RWPE1 (cell line): ENCODE measurements at places on chromosomes 6 and 20.

- no peak for DNase-seq
These were observed 7.0 kb upstream of the REV3L start for GRCh38 chr6:111490067-111490466.

DNA sequence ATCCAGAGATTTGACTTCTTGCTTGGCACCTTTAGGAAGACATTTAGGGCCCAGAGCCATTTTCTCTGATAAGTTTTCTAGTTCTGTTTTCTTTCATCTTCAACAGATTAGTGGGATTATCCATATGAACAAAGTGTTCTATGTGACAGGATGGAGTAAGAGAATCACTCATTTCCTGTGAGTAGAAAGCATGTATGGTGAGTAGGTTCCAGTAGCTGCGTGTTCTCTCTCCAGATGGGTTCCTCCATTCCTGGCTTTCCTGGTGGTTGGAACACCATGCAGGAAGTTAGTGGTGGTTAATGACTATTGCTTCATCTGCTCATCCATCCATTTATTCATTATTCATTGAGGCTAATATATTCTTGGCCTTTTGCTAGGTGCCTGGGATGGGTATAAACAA lies 54.0 kb downstream of the EFCAB8 start:
- DNase-seq = no peak

DNA sequence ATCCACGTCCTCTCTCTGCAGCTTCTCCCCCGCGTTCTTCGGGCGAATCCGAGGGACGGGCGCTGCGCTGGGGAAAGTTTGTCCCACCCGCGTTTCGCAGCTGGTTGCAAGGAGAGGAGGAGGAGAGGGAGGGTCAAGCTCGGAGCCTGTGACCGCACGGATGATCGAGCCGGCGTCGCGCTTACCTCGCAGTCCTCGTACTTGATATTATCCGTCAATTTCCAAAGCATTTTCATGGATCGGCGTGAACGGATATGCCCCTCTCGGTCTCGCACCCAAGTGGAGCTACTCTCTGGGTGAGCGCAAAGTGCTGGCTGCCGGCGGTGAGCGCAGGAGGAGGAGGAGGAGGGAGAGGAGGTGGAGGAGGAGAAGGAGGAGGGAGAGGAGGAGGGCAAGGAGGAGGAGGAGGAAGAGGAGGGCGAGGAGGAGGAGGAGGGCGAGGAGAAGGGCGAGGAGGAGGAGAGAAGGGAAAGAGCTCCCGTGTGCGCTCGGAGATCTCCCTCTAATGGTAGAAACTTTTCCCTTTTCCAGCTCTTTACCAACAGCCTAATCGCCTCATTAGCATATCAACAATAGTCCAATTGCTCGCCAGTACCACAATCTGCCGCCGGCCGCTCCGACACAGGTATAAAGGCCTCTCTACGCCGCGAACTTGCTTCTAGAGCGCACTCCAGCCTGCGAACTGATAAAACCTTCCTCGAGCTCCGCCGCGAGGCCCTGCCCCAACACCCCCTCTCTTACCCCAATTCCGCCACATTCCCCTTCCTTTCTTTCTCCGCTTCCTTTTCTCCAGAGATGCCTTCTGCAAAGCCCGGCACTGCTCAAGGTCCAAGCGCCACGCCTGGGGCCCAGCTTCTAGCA lies at the start of gene TFAP2A:
Gene TFAP2A, minus strand, starts transcription at position 319 of the 861 bp plus-strand sequence. Its CDS starts 83 bp downstream, at position 236.
- peak; percentile 70 for DNase-seq

DNA sequence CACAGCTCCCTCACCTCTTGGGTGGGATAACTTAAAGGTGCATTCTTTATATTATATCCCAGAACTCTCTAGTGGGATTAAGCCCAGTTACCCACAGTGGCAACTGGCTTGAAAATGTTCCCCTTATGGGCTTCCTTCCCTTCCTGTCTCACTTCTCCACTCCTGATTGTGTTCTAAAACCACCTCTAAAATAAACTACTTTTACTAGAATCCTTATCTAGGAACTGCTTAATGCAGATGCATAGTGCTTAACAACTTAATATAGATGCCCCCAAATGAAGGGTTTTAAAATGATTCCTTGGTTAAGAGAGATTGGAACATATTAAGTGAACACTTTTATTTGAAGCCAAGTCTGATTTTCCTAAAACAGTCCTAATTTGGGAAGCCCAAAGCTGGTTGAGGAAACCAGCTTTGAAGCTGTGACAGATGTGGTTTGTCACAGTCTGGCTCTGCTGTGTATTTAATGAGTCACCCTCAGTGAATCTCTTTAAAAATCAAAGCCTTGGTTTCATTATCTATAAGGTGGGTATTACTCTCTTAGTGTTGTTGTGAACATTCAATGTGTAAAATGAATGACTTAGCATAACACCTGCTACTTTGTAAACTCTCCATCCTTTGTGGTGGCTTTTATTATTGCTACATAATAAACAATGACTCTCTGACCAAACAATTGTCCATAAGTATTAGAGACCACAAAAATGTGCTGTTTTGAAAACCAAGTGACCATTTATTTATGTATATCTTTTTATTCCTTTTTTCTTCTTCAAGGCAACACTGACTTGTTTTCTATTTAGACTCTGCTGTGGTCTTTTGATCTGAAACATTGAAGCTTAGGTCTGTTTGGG lies 24.4 kb downstream of the PLCB1 start:
- no peak for DNase-seq

DNA sequence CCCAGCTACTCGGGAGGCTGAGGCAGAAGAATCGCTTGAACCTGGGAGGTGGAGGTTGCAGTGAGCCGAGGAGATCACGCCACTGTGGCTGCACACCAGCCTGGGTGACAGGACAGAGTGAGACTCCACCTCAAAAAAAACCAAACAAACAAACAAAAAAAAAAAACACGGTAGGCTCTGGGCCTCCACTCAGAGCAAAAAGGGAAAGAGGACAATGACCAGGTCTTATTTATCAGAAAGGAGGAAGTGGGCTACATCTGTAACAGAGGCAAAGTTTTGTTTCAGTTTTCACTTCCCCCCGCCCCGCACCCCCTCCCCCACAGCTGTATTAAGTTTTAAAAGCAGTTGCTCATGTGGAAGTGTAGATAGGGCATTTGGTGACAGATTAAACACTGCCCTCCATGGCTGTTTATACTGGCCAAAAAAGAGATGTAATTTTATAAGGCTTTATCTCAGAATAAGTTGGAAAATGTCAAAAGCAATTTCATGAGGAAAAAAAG lies 114.6 kb downstream of the RCAN2 start:
- no peak for DNase-seq

- peak; percentile 69 for DNase-seq
These were observed 744 bp downstream of the RAB23 start for GRCh38 chr6:57221191-57221935.

- DNase-seq = peak; percentile 26
These were observed 12.0 kb downstream of the CD83 start for GRCh38 chr6:14129575-14129974.

- peak; percentile 19 for DNase-seq
These were observed 77.5 kb downstream of the NCOA7 start for GRCh38 chr6:125868252-125868651.

DNA sequence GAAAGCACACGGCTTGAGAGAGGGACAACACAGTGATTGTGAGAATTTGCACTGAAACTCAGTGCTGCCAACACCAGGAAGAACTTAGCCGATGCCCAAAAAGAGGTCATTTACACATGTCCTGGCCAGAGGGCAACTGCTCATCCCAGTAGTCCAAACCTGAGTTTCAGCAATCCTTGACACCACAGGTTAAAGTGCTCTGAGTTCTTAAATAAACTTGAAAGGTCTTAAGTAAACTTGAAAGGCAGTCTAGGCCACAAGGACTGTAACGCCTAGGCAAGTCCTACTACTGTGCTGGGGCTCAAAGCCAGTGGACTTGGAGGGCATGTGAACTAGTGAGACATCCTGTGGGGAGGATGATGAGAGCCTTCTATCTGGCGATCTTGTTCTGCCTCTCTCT lies 14.1 kb downstream of the SNX14 start:
- DNase-seq = no peak

DNA sequence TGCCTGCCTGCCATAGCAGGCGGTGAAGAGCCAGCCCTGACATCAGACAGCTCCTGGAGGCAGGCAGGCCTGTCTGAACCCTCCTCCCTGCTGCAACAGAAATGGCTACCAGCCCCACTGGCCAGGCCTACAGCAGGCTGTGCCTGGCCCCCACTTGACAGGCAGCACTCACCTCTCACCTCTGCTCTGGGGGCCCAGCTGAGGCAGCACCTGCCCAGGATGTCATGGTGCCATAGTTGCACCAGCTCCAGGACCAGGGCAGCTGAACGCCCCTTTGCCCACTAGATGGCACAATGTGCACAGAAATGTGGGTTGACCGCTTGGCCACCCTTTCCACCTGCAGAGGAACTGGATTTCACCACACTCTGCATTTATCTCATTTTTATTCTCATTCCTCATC lies 30.6 kb downstream of the MRPL14 start:
- DNase-seq = peak; percentile 89

DNA sequence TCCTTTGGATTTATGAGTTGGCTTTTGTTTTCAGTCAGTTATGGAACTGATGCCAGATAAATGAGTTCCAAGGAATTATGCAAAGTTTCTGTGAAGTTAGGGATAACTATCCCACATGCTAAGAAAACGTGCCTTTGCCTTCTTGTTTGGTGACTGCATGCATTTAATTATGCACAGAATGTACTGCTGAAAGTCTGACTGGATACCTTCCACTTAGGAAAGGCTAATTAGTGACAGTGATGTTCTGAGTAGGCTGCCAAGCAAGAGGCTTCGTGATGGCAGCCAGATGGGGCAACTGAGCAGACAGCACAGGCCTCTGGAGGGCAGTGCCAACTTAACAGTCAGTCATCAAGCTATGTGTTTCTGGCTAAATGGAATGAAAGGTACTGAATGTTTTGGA lies 289.9 kb downstream of the CD109 start:
- peak; percentile 5 for DNase-seq

DNA sequence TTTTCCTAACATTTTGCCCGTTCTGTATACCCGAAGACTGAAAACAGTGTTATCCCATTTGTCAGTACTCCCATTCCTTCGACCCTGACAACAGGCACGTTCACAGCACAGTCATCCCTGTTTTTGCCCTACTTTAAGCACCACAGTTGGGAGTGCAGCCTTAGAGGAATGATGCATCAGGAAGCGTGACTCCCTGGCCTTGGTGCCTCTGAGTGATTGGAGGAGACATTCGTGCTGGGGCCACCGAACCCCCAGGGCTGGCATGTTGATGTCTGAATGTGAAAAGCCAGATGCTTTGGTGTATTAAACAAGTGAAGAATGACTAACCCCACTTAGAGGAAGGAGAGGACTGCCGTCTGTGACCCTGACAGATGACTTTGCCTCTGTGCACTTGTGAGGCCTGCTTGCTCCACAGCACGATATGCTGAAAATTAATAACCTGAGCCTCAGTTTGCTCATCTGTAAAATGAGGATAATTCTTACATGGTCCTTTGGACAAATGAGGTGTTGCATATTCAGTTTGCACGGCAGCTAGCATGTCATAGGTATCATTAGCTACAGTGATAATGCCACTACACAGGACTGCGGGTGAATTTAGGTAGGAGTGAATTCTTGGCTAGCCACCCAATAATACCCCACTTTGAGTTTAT lies 36.0 kb downstream of the STK35 start:
- DNase-seq = no peak

DNA sequence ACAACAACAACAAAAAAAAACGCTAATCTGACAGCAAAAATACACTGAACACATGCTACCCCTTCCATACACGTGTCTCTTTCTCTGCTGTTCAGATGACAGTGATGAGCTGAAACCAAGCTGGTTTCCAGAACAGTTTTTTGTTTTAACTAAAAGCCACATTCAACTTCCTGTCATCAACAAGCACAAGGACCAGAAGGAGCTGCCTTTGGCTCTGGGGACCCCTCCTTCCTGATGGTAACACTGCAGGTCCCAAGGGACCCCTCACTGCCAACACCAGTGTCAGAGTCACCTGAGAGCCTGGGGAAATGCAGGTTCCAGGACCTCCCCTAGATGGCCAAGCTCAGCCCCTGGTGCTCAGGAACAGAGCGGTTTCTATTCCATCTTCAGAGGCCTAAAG lies 6.0 kb downstream of the CST7 start:
- no peak for DNase-seq

GRCh38 chr20:56716806-56717205 lies 87.7 kb downstream of the TFAP2C start:
- DNase-seq = peak; percentile 62

- peak; percentile 60 for DNase-seq
These were observed 39.4 kb upstream of the SPDEF start for GRCh38 chr6:34595332-34596184.

- no peak for DNase-seq
These were observed 241.8 kb downstream of the ADGRG6 start for GRCh38 chr6:142543606-142544005.

DNA sequence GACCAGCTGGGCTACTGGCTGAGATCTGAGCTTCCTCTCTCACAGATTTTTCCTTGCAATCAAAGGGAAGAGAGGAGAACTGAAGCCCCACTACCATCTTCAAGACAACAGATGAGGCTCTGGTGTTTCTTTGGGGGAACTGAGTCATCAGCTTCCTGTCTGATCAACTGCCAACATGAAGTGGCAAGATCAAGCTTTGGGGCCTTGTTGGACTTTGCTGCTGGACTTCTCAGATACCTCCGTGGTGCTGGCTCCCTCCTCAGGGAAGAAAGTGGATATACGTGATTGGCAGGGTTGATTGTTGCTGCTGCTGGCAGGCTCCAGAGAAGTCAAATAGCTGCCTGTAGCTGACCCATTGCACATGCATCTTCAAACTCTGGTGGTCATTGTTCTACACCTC lies 3.6 kb upstream of the TOX2 start:
- DNase-seq = peak; percentile 67

- DNase-seq = peak; percentile 76
These were observed 309.3 kb downstream of the PRL start for GRCh38 chr6:21987501-21987957.

DNA sequence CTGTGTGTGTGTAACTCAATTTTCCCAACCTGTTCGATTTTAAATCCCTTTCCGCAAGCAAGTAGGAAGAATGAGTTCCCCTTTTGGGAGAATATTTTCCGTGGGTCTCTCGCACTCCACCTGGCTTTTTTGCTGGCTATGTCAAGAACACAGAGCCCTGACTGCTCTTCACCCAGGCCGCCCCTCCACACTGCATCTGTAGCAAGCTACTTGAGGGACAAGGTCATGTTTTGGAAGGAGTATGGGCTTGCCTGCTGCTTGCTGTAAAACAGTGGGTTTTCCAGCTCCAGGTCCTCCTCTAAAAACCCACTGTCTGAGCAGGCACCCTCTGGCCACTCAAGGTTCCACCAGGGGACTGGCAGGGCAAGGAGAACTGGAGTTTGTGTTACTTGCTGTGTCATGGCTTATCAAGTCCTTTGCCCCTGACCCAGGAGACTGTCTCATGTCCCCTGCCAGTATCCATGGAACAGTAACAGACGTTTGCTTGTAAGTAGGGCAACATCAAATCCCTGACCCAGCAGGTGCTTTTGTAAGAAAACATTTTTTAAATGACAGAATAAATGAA lies 35.5 kb upstream of the SYNJ2 start:
- no peak for DNase-seq
